ENCODE measurements at places on chromosomes 1 and 21.

DNA sequence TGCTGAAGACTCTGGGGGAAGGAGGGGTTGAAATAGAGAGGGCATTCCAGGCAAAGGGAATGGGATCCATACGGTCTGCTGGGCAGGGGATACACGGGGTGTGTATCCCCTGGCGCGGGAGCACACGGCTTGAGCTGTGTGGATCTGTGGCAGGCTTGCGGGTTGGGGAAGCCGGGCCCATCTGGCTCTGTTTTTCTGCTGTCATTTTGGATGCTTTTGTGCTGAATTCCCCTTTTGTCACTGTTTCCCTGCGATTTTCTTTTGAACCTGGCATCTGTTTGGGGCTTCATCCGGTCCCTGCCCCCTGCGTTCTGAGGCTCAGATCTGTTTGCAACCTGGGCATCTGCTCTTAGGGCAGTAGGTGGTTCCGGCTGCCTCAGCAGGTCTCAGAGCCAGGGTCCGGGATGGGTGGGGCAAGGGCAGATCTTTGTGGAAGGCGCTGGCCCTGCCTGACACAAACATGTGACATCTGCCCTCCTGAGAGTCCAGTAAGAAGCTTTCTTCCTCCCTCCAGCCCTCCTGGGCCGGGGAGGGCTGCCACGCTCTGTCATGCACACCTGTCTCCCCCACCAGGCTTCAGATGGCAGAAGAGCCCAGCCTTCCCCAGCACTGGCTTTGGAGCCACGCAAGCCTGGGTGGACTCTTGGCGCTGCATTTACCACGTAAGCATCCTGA is 84.0 kb downstream of the IGSF21 start:
- DNase-seq: no peak

DNA sequence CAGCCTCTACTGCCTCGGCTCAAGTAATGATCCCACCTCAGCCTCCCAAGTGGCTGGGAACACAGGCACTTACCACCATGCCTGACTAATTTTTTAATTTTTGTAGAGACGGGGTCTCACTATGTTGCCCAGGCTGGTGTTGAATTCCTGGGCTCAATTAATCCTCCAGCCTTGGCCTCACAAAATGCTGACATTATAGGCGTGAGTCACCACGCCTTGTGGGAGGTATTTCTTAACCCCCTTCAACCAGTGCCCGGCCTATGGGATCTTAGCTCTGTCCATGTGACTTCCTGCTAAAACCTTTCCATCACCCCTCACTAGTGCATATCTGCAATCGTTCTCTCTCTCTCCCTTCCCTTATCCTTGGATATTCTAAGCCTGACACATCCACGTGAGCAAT is 86.4 kb downstream of the FOXD2 start:
- DNase-seq: no peak

DNA sequence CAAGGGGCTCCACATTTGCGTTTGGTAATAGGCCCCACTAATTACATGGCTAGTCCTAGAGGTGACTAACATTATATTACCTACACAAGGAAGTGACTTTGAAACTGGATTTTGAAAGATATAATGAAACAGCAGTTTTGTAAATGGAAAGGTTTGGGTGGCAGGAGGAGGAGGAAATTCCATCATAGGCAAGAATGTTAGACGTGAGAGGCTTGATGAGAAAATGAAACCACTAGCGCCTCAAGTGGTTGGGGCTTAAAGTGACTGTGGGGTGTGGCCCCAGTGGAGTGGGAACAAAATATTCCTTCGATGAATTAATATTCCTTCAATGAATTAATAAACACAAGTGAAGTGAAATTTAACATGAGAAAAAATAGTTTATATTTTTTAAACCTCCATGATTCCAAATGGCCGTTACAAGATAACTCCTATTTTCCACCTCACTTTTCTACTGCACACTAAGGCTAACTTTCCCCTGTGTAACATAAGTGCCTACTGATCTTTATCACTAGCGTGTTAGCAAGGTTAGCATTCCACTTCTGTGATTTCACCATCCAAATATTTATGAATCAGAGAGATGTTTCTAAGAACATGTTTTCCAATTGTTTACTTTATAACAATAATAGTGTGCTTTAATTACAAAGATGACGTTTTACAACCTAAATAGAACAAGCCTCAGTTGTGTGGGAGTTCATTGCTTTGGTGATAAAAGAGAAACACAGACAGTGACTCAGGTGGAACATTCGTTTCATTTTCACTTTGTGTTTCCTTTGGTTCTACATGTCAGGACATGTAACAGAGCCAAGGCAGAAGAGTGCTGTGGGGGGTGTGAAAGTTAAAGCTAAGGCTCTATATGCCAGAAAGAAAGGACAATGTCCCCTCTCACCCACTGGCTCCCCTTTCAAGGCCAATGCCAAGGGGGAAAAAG is 12.5 kb upstream of the ATF3 start:
- DNase-seq: peak; percentile 93

DNA sequence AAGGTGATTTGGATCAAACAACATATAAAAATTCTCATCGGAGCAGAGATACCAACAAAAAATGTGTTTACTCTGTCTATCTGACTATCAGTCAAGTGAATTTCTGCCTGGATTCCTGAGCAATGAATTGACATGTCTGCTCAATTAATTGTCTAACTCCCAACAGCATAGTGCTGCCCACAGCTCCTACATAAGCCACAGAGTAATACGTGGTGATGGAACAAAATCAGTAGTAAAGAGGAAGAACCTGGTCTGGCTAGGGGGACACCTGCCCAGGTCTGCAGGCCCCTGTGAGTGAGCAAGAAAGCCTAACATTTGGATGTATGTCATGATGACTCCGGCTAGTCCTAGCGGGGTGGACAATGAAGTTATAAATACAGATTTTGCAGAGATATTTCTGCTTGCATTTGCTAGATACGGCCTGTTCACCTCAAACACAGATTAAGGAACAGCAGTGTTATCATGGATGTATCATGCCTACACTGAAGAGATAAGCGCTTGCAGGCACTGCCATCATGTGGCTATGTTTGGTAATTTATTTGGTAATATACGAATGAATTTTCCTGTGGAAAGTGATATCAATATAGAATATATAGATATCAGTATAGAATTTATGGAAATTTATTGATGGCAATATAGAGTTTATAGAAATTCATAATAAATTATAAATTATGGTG is 69.6 kb upstream of the LRRC8B start:
- DNase-seq: peak; percentile 64

GRCh38 chr1:11525151-11525505 is 46.2 kb downstream of the DISP3 start:
- no peak for DNase-seq

- DNase-seq: no peak
Observed at GRCh38 chr1:114723457-114723856, 6.9 kb upstream of the NRAS start.

- DNase-seq: peak; percentile 78
Observed at GRCh38 chr1:234896477-234897389, 231.9 kb downstream of the TOMM20 start.

GRCh38 chr1:17649371-17650106 is 105.6 kb upstream of the ACTL8 start:
- DNase-seq: no peak

- peak; percentile 35 for DNase-seq
Observed at GRCh38 chr1:244665771-244666217, 12.9 kb downstream of the DESI2 start.

- DNase-seq: no peak
Observed at GRCh38 chr1:197156692-197157091, 10.2 kb upstream of the ASPM start.

DNA sequence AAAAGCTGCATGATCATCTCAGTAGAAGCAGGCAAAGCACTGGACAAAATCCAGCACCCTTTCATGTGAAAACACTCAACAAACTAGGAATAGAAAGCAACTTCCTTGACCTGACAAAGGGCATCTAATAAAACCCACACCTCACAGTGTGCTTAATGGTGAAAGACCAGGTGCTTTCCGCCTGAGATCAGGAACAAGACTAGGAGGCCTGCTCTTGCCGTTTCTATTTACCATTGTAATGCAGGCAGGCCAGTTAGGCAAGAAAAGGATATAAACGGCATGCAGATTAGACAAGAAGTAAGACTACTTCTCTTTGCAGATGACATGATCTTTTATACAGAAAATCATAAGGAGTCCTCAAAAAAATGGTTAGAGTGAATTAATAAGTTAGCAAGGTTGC is 37.2 kb downstream of the SLC37A1 start:
- DNase-seq: no peak

GRCh38 chr1:232474826-232475225 is 155.1 kb downstream of the SIPA1L2 start:
- DNase-seq: no peak

GRCh38 chr1:8666389-8667167 is 150.9 kb downstream of the RERE start:
- no peak for DNase-seq

Data from astrocyte of the hippocampus (primary cell).